B cell (primary cell): ENCODE measurements at places on chromosomes 11 and 22. TPM values are rescaled to one million over a fixed set of nuclear protein-coding genes. Genes with fewer than 3 reads are reported as not detected.

GRCh38 chr11:87258171-87258833 lies 220.6 kb downstream of the TMEM135 start:
- no peak overlapping the region for H3K4me3 ChIP-seq
- H3K27ac ChIP-seq, result no peak overlapping the region
- no peaks in the 10 kb centered on the region for H3K36me3 ChIP-seq

GRCh38 chr11:56271092-56271491 lies 2.9 kb upstream of the OR5T1 start:
- no peaks in the 10 kb centered on the region for H3K36me3 ChIP-seq
- no peak overlapping the region for H3K4me3 ChIP-seq
- H3K27ac ChIP-seq, result no peak overlapping the region
- no peaks in the 10 kb centered on the region for H3K4me1 ChIP-seq

The MGAT3 gene
- 27.8 and 28.0 TPM in 2 replicates for total RNA-seq

The SERGEF gene
- 52.5 and 54.3 TPM in 2 replicates for total RNA-seq

DNA sequence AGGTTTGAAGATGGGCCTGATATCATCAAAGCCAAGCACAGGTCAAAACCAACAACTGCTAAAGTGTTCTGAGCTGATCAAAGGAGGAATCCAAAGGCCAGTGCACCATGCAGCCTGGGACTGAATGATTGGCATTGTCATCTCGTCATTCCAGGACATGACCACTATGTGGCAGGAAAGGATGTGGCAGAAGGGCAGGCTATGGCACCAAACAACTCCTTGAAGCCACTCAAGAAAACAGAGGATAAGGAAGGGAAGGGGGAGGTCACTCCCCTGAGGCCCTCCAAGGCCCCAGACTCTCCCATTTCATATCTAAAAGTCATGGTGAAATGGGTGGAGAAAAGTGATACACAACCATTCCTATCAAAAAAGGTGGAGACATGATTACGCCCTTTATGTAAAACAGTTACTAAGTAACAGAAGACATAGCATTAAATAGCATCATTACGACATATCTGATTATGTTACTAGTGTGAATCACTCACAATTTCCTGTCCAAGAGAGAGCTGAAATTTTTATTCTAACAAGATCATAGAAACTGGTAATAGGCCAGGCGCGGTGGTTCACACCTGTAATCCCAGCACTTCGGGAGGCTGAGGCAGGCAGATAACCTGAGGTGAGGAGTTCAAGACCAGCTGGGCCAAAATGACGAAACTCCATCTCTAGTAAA lies 49.3 kb downstream of the AHNAK start:
- H3K36me3 ChIP-seq, result no peaks in the 10 kb centered on the region
- peak; percentile 38 for DNase-seq
- H3K27me3 ChIP-seq, result no peaks in the 10 kb centered on the region
- no peak overlapping the region for H3K27ac ChIP-seq
- H3K4me1 ChIP-seq, result no peaks in the 10 kb centered on the region

- H3K4me1 ChIP-seq, result peaks cover 30% of the 10 kb centered on the region
- no peaks in the 10 kb centered on the region for H3K27me3 ChIP-seq
- peak overlapping the region; percentile 75 for H3K27ac ChIP-seq
- H3K36me3 ChIP-seq, result no peaks in the 10 kb centered on the region
Measured at GRCh38 chr11:59283825-59284772, 71.4 kb upstream of the MPEG1 start.
